ENCODE measurements at places on chromosomes 1 and 21. TPM values are rescaled to one million over a fixed set of nuclear protein-coding genes. Genes with fewer than 3 reads are reported as not detected.

- peaks cover 6% of the 10 kb centered on the region for H3K36me3 ChIP-seq
- H3K4me3 ChIP-seq = no peak overlapping the region
- no peak for DNase-seq
- H3K27ac ChIP-seq = no peak overlapping the region
- H3K27me3 ChIP-seq = peaks cover 4% of the 10 kb centered on the region
- no peaks in the 10 kb centered on the region for H3K4me1 ChIP-seq
Observed at GRCh38 chr1:221944247-221944870, 202.5 kb upstream of the DUSP10 start.

DNA sequence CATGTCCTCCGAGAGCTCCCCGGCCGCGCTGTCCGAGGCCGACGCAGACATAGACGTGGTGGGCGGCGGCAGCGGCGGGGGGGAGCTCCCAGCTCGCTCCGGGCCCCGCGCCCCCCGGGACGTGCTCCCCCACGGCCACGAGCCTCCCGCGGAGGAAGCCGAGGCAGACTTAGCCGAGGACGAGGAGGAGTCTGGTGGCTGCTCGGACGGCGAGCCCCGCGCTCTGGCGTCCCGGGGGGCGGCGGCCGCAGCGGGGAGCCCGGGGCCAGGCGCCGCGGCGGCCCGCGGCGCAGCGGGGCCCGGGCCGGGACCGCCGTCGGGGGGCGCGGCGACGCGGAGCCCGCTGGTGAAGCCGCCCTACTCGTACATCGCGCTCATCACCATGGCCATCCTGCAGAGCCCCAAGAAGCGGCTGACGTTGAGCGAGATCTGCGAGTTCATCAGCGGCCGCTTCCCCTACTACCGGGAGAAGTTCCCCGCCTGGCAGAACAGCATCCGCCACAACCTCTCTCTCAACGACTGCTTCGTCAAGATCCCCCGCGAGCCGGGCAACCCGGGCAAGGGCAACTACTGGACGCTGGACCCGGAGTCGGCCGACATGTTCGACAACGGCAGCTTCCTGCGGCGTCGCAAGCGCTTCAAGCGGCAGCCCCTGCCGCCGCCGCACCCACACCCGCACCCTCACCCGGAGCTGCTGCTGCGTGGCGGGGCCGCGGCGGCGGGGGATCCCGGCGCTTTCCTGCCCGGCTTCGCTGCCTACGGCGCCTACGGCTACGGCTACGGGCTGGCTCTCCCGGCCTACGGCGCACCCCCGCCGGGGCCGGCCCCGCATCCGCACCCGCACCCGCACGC, 547 bp downstream of the FOXD2 start:
- H3K36me3 ChIP-seq = peaks cover 20% of the 10 kb centered on the region
- H3K27ac ChIP-seq = peak overlapping the region; percentile 52
- peaks cover 29% of the 10 kb centered on the region for H3K4me1 ChIP-seq
- peak overlapping the region; percentile 70 for H3K4me3 ChIP-seq
- peaks cover 21% of the 10 kb centered on the region for H3K27me3 ChIP-seq

DNA sequence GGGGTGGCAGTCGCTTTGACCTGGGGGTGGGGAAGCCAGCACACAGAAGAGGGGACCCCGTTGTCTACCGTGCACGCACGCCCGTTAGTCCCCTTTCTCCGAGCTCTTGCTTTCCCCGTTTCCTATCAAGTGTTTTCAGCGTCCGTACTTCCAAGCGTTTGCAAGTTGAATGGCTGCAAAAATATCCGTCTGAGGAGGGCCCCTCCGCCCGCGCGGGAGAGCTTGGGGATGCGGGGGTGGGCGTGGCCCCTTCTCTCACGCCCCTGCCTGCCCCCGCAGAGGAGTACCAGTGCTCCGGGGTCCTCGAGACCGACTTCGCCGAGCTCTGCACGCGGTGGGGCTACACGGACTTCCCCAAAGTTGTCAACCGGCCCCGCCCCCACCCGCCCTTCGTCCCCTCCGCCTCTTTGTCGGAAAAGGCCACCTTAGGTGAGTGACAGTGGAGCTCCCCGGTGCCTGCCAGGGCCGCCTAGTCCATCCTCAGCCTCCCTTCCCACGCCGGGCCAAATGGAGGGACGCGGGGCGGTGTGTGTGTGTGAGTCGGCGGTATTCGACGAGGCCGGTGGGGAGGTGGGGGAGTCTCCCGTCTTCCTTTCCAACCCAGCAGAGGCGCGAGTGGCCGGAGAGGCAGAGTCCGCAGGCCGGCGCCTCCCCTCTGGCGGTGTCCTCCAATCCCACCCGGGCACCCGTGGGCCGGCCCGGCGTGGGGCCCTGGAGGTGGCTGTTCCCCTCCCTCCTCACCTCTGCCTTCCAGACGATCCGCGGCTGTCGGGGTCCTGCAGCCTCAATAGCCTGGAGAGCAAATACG, 3.4 kb downstream of the LRRC71 start:
- no peak overlapping the region for H3K27ac ChIP-seq
- H3K4me3 ChIP-seq = no peak overlapping the region
- no peaks in the 10 kb centered on the region for H3K36me3 ChIP-seq
- H3K27me3 ChIP-seq = peaks cover 81% of the 10 kb centered on the region
- H3K4me1 ChIP-seq = peaks cover 35% of the 10 kb centered on the region

DNA sequence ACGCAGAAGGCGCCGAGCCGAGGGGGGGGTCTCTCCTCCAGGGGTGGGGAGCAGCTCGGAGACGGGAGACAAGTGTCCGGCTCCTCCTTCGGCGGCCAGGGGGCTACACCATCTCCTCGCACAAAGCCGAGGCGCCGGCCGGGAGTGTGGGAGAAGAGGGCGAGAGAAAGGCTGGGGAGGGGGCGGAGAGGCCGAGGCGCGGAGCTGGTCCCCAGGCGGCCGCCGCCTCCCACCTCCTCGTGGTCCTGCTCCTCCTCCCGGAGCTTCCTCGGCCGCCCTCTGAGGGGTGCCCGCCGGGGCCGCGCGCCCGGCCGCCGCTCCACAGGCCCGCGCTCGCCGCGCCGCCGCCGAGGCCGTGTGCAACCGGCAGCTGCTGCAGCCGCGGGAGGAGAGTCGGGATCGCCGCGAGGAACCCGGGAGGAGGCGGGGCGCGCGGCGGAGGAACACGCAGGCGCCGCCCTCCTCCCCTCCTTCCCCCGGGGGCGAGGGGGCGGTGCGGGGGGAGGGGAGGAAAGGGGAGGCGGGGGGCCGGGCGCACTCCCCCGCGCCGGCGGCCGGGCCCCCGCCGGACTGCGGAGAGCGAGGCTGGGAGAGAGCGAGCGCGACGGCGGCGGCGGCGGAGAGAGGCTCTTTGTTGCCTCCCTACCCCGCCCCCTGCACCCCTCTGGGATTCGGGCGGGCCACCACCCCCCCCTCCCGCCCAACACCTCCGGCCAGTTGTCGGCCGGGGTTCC, at the start of gene ENAH:
Gene ENAH, minus strand, starts transcription at position 395 of the 734 bp plus-strand sequence. CDS start 433 bp downstream, outside the sequence.
- H3K27ac ChIP-seq = no peak within 1 kb of the TSS
- peak within 1 kb of the TSS; percentile 74 for H3K4me3 ChIP-seq
- peaks cover 11% of the 10 kb centered on the region for H3K4me1 ChIP-seq
- DNase-seq = peak; percentile 26

DNA sequence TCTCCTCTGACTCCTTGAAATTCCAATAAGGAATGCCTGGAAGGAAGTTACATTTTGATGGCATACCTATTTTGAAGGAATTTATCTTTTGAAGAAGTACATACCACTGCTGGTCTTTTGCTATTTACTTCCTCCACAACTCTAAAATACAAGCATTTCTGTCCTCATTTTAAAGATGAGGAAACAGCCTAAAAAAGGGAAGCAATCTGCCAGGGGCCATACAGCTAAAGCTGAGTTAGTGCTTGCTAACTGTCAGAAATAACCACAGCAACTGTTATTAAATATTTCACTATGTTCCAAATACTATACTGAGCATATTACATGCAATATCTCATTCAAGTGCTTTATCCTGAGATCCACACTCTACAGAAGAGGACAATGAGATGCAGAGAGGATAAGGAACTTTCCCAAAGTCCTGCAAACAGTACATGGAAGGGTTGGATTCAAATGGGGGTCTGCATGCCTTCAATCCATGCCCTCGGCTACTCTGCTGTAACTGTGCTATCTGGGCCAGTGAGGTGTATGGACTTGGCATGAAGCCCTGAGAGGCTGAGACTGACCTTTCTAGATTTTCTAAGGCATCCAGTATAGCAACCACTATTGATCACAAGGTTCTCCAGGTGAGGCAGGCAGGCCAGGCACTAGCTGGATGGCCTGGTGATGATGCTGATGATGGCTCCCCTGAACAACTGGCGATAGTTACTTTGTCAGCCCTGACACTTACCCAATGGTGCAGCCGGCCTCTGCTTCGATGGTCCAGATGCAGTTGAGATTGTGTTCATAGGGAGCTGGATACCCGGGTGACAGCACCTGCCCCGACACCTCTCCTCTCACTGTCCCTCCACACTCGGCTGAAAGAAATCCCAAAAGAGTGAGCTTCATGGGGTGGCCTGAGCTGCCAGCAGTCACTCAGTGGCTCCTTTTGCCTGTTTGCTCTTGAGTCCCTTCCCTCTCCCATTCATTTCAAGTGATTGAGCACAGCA, 171.4 kb upstream of the HMGB4 start:
- H3K4me1 ChIP-seq = no peaks in the 10 kb centered on the region
- H3K36me3 ChIP-seq = no peaks in the 10 kb centered on the region
- no peak overlapping the region for H3K4me3 ChIP-seq
- H3K27me3 ChIP-seq = peaks cover 8% of the 10 kb centered on the region
- no peak for DNase-seq

DNA sequence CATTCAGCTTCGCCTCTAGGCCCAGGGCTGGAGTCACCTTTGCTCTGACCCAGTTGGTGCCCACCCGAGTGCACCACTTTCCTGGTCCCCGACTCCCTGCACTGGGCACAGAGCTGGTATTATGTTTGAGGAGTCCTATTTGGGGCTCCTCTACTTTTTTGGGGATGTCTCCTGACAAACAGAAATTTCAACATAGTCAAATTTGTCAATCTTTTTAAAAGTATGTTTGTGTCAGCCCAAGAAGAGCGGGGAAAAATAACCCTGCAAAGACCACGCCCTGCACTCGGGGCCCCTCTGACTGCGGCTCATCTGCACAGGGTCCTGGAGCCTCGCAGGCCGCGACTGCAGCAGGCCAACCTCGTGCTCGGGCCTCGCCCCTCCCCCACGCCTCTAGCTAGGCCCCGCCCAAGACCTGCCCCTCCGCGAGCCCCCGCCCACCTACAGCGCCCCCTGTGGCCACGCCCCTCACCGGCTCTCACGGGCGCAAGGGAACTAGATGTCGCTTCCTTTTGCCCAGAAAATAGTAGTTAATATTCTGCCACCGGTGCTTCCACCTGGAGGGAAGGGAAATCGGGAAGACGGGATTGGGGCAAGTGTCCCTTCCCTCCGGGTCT, 11.4 kb downstream of the FAM229A start:
- no peaks in the 10 kb centered on the region for H3K36me3 ChIP-seq
- peaks cover 4% of the 10 kb centered on the region for H3K27me3 ChIP-seq
- H3K27ac ChIP-seq = peak overlapping the region; percentile 71
- H3K4me3 ChIP-seq = peak overlapping the region; percentile 76

- no peak overlapping the region for H3K27ac ChIP-seq
- no peak for DNase-seq
- no peaks in the 10 kb centered on the region for H3K4me1 ChIP-seq
- no peaks in the 10 kb centered on the region for H3K27me3 ChIP-seq
- H3K4me3 ChIP-seq = no peak overlapping the region
- no peaks in the 10 kb centered on the region for H3K36me3 ChIP-seq
Observed at GRCh38 chr1:221241157-221241556, 361.9 kb downstream of the HLX start.

- no peak for DNase-seq
- H3K4me1 ChIP-seq = no peaks in the 10 kb centered on the region
- no peak overlapping the region for H3K4me3 ChIP-seq
- no peaks in the 10 kb centered on the region for H3K36me3 ChIP-seq
- no peaks in the 10 kb centered on the region for H3K27me3 ChIP-seq
Observed at GRCh38 chr1:56868761-56869160, 14.2 kb downstream of the C8A start.

DNA sequence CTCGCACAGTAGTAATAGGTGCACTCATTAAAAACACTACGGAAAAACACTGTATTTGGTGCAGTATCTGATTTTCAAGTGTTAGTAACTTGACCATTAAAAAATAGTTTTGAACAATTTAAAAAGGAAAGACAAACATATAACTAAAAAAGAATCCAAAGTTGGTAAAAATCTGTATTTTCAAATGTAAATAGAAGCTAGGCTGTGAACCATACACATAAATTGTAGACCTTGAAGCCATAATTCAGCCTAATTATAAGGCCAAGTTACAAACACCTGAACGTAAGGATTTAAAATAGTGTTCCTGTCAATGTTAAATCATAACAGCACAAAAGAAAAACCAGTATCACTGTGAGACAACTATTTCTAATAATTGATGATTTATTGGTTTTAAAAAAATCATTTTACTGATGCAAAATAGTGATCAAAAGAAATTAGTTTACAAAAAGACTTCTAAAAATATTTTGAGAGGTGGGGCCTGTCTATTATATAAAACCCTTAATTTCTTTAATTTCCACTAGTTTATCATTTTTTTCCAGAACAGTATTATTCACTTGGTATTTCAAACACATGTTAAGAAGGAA, 4.5 kb downstream of the IRF2BP2 start:
- H3K4me3 ChIP-seq = peak overlapping the region; percentile 86
- no peaks in the 10 kb centered on the region for H3K27me3 ChIP-seq
- peak overlapping the region; percentile 85 for H3K27ac ChIP-seq
- peaks cover 48% of the 10 kb centered on the region for H3K4me1 ChIP-seq
- H3K36me3 ChIP-seq = peaks cover 54% of the 10 kb centered on the region
- no peak for DNase-seq

- peak; percentile 60 for DNase-seq
- H3K4me1 ChIP-seq = peaks cover 39% of the 10 kb centered on the region
Observed at GRCh38 chr1:28640766-28641165, 2.1 kb downstream of the TAF12 start.

DNA sequence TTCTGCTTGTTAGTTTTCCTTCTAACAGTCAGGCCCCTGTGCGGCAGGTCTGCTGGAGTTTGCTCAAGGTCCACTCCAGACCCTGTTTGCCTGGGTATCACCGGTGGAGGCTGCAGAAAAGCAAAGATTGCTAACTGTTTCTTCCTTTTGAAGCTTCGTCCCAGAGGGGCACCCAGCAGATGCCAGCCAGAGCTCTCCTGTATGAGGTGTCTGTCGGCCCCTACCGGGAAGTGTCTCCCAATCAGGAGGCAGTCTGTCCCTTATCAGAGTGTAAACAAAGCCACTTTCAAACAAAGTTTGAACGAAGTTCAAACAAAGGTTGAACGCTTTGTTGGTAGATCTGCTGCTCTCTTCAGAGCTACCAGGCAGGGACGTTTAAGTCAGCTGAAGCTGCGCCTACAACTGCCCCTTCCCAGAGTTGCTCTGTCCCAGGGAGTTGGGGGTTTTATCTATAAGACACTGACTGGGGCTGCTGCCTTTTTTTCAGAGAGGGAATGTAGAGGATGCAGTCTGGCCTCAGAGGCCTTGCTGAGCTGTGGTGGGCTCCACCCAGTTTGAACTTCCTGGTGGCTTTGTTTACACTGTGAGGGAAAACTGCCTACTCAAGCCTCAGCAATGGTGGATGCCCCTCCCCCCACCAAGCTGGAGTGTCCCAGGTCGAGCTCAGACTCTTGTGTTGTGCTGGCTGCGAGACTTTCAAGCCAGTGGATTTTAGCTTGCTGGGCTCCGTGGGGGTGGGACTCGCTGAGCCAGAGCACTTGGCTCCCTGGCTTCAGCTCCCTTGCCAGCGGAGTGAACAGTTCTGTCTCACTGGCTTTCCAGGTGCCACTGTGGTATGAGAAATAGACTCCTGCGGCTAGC, 401.8 kb downstream of the SRGAP2C start:
- no peak overlapping the region for H3K4me3 ChIP-seq
- H3K4me1 ChIP-seq = peaks cover 12% of the 10 kb centered on the region
- no peak for DNase-seq
- no peaks in the 10 kb centered on the region for H3K27me3 ChIP-seq
- peaks cover 19% of the 10 kb centered on the region for H3K36me3 ChIP-seq

OR6K3 gene
- not detected for total RNA-seq

GPR37L1 gene
- total RNA-seq = not detected

C1orf174 gene
- total RNA-seq = 28.5 TPM
